ENCODE measurements at places on chromosomes 7 and 10. TPM values are rescaled to one million over a fixed set of nuclear protein-coding genes. Genes with fewer than 3 reads are reported as not detected.

DNA sequence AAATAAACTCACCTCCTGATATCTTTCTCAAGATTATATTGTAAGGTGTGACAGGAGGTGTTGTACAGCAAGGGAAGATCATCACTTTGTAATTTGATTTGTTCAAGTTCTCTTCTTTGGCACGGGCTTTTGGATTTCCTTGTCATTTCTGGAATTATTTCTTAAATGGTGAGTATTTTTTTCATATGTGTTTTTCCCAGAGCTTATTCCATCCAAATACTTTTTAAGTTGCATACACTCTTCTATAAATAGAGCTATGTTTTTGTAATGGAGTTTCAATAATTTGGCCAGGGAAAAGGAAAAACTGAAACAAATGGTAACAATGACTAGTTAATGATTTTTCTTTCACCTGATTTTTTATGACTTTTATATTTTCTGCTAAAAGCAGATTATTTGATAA is 92.5 kb downstream of the CFAP58 start:
- DNase-seq, result peak; percentile 39

GRCh38 chr10:23095966-23096801 is 805 bp downstream of the MSRB2 start:
- peak; percentile 75 for DNase-seq

- DNase-seq, result no peak
Measured at GRCh38 chr10:34183016-34183796, 631.9 kb downstream of the PARD3 start.

GRCh38 chr7:18702071-18702829 is 206.7 kb downstream of the HDAC9 start:
- no peak for DNase-seq

- peak; percentile 8 for DNase-seq
Measured at GRCh38 chr10:45421221-45422097, 47.4 kb downstream of the ALOX5 start.

DNA sequence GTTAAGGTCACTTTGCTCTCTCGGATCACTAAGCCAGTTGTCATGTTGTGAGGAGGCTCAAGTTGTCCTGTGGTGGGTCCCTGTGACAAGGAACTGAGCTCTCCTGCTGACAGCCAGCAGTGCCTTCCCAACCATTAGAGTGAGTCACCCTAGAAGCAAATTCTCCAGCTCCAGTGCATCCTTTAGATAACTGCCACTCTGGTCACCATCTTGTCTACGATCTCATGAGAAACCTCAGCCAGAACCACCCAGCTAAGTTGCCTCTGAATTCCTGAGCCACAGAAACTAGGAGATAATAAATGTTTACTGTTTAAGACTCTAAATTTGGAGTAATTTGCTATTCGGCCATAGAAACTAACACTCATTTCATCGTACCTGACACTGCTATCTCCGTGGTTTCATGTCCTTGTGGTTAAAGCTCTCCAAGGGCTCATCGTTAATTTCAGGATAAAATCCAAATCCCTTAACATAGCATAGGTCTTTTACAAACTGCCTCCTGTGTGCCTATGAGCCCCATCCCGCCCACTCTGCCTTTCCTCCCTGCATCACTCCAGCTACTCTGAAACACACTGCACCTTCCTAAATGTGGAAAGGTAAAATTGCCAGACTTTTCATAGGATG is 56.5 kb upstream of the WIPF3 start:
- DNase-seq, result no peak

GRCh38 chr10:43254881-43255633 is 11.8 kb downstream of the RASGEF1A start:
- DNase-seq, result no peak

Gene IDI2
- not detected for total RNA-seq

Gene C10orf62
- total RNA-seq, result not detected

Gene DOCK1
- 91.0 TPM for total RNA-seq

Gene EPO
- total RNA-seq, result not detected
